LHCN-M2 (cell line): ENCODE measurements at places on chromosomes 6 and 20.
A peak's percentile ranks its signal among the peaks of the same experiment; 100 is the strongest.

GRCh38 chr6:142014515-142014914, 118.2 kb upstream of the GJE1 start:
- DNase-seq: peak; percentile 97

DNA sequence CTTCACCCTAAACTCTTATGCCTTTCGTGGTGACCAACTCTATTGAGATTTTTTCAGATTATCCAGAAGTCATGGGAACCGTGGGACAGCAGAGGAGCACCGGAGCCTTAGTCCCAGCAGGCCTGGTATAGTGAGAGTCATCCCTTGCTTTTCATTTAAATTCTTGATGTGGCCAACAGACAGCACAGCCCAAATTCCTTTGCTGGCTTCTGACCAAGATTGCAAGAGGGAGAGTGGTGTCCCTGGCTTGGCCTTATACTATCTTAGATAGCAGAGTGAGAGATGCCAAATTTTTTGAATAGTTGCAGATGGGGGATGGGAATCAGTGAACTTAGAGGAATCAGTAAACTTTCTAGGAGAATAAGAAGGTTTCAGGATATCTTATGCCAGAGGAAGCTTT, 7.8 kb downstream of the STX11 start:
- DNase-seq: peak; percentile 90

- DNase-seq: no peak
These were observed 63.1 kb downstream of the ATXN1 start for GRCh38 chr6:16698162-16698533.

DNA sequence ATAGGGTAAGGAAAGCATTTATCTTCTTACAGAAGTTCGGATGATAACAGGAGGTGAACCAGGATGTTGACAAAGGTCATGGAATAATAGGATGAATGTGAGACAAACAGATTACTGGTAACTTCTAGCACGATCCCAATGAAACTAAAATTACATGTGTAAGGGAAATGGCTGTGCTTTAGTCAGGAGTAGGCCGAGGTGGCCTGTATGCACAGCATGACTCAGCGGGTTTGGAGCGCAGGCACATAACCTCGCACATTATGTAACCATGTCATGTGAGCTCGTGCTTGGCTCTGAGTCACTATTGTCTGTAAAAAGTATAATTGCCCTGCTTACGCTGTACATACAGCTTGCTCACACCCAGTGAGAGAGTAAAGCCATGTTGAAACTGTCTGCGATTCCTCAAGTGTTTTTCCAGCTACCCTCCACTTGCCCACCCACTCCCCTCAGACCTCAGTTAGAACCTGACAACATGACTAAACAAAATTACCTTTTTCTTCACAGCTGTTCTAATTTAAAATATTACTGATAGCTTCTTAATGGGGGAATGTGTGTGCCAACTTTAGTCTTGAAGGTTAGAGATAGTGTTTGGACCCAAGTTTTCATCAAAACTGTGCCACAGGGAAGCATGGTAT, 8.2 kb downstream of the CYB5R4 start:
- peak; percentile 93 for DNase-seq

DNA sequence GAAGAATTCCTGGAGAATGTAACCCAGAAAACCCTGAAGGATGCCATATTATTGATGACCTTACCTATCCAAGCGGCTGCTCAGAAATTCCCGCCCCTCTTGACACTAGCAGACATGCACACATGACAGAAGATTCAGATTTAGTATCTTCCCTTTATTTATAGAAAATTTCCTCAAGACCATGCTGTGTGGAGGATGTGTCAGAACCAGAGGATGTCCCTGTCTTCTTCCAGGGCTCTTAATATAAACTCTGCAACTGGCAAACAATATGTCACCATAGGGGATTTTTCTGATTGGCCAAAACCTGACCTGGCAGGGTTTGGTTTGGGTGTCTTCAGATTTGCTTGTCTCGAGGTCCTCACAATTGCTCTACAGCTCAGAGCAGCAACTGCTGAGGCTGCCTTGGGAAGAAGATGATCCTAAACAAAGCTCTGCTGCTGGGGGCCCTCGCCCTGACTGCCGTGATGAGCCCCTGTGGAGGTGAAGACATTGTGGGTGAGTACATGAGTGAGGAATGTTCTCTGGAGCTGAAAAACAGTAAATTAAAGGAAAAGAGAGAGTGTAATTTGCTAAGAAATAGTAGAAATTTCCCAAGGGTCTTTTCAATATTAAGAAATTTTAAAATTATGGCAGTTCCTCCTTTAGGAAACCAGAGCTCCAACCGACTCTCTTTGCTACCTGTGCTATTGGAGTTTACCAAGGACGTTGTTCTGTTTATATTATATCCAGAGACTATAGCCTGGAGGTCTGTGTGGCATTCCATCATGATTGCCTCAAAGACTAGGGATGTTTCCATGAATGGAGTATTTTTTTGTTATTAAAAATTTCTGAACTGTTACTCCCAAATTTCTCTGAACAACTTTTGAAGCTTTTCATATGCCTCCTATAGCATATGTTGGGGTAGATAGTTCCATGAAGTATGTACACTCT, at the start of gene HLA-DQA2:
Gene HLA-DQA2, plus strand, starts transcription at position 361 of the 930 bp plus-strand sequence. Its CDS starts 53 bp downstream, at position 414.
- DNase-seq: no peak

DNA sequence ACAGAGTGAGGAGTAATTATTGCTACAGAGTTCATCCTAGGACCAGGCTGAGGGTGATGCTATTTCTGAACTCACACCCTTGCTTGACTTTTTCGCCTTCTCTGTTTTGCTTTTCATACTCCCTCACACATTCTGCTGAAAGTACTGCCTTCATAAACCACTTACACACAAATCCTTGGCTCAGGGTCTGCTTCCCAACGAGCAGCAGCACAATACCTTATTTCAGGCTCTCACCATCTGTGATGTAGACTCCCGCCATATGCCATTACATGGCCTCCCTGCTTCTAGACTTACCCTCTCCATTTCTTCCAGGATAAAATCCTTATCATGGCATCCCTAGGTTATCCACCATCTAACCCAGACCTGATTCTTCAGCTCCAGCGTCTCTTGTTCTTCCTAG, 321.3 kb upstream of the SPTLC3 start:
- DNase-seq: no peak

- no peak for DNase-seq
These were observed 1.4 kb upstream of the SNTA1 start for GRCh38 chr20:33444797-33445560.

DNA sequence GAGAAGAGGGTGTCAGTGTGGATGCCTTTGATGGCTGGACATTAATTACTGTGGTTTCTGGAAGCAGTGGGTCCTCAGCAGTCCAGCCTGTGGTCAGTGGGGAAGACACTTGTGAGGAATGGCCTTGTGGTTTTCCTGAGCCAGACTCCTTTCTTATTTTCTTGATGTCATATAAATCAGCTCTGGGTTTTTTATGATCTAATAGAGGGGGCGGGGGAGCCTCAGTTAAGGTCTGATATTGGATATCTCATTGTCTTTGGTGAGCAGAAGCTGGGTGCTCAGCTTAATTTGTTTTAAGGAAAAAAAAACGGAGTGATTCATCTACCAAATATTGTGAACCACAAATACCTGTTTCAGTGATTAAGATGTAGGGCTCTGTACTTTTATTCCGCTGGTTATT, 62.1 kb downstream of the OTOR start:
- no peak for DNase-seq

DNA sequence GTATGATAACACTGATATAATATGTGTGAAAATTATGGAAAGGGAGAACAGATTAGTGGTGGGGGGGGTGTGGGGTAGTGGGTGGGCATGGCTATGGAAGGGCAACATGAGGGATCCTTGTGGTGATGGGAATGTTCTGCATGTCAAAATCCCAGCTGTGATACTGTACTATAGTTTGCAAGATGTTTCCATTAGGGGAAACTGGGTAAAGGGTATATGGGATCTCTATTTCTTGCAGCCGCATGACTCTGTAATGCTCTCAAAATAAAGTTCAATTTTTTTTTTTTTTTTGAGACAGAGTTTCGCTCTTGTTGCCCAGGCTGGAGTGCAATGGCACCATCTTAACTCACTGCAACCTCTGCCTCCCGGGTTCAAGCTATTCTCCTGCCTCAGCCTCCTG, 14.3 kb downstream of the ZBTB2 start:
- no peak for DNase-seq

- no peak for DNase-seq
These were observed 127.0 kb downstream of the KIF16B start for GRCh38 chr20:16446246-16446645.

- DNase-seq: no peak
These were observed 4.1 kb downstream of the CTSZ start for GRCh38 chr20:59002874-59003399.

DNA sequence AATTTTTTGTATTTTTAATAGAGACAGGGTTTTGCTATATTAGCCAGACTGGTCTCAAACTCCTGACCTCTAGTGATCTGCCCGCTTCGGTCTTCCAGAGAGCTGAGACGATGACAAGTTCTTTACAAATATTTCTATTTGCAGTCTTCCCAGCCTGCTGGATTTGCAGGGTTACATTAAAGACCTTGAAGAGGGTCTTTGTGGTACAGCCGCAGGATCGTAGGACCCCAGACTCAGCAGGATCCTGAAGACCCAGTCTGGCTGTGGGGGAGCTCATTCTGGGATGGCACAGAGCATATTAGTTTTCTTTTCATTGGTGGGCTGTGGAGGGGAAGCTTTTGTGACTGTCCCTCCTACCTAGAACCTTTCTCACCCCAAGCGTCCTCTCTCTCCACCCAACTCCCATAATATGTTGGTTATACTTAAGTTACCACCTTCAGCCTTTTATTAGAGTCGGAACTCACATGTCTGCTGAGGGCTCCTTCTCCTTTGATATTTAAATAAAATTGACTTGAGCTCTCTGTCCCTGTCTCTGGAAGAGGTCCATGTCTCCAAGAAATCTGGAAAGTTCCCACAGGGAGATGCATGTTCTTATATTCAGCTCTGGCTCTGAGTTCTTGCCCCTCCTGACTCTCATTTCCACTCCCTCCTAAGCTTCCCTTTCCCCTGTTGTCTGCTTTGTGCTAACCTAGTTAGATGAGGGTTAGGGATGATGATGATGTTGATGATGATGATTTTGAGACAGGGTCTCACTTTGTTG, 72.0 kb downstream of the TIAM2 start:
- no peak for DNase-seq

GRCh38 chr6:38436726-38437465, 202.8 kb downstream of the BTBD9 start:
- peak; percentile 67 for DNase-seq

DNA sequence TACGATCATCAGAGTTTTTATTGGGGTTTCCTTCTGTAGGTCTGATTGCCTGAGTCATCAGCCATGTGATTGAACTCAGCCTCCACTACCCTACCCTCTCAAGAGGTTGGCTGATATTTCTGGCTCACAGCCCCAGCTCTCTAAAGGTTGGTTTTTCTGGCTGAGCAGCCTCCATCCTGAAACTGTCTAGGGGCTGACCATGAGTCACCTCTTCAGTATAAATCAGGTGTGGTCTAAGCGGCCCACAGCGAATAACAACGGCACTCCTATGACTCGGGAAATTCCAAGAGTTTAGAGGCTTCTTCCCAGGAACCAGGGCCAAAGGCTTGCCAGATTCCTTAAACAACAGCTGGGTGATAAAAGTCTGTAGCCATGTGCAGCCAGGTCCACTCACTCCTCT, 115.5 kb downstream of the SOD2 start:
- DNase-seq: peak; percentile 4

GRCh38 chr6:23213193-23213592, 643.8 kb downstream of the HDGFL1 start:
- peak; percentile 44 for DNase-seq

GRCh38 chr6:121297694-121298093, 36.6 kb downstream of the TBC1D32 start:
- DNase-seq: peak; percentile 31

DNA sequence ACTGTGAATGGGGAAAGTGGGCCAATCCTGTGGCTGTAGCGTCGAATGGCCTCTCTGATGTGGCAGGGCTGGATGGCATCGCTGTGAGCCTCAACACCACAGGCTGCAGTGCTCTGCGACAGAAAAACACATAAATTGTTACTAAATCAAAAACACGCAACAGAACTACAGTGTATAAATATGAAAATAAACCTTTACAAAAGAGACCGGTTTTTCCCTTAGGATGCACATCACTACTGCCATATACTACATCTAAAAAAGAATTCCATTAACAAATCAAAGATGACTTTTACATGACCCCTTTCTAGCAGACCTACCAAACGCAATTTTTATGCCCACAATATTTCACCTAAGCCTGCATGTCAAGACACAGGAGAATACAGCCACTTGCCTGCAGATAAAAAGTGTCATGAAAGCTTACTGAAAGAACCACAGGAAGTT, 395.5 kb upstream of the RUNX2 start:
- DNase-seq: no peak

- DNase-seq: no peak
These were observed 365.7 kb downstream of the MAFB start for GRCh38 chr20:40323361-40323794.

DNA sequence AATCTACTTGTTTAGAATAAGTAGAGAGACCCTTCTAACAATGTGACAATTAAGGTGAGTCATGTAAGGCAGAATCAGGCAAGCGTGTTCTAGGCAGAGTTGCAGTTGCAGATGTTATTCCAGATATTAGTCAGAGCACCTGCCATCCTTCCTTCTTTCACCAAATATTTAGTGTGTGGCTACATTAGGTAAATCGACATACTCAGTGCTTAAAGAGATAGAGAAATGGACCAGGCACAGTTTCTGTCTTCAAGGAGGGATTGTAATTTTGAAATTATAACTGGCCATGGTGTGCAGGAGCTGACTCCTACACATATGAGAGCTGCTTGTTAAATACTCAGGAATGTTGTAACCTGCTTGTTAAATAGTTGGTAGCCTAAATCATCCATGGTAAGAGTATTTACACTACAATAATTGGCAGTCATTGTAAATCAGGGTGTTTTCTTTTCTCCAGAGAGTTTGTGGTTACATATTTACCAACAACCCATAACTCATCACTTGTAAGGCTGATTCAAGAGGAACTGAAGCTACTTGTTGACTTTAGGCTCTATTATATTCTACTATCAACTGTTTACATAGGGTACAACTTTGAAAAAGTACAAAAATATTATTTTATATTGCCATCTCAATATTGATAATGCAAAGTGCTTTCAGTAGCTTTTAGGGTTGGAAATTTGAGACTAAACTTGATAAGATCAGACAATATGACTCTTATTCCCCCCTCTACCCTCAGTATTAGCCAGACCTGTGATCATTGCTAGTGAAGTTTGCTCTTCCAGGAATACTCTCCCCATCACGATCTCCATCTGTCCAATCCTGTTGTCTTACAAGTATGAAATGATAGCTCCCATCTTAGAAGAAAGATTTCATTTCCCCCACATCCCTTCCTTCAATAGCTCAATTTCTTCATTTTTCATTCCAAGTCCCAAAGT, 607.1 kb downstream of the COL12A1 start:
- peak; percentile 78 for DNase-seq
